ENCODE measurements at places on chromosomes 6 and 20.

- DNase-seq: no peak
Observed at GRCh38 chr6:95917034-95917433, 98.7 kb upstream of the FUT9 start.

- DNase-seq: no peak
Observed at GRCh38 chr6:17964633-17965032, 22.8 kb downstream of the KIF13A start.

GRCh38 chr6:89977808-89978748 is 83.8 kb downstream of the GJA10 start:
- no peak for DNase-seq

- DNase-seq: no peak
Observed at GRCh38 chr6:93523365-93523764, 104.0 kb upstream of the EPHA7 start.

- DNase-seq: no peak
Observed at GRCh38 chr20:13424174-13424833, 203.2 kb downstream of the ISM1 start.

DNA sequence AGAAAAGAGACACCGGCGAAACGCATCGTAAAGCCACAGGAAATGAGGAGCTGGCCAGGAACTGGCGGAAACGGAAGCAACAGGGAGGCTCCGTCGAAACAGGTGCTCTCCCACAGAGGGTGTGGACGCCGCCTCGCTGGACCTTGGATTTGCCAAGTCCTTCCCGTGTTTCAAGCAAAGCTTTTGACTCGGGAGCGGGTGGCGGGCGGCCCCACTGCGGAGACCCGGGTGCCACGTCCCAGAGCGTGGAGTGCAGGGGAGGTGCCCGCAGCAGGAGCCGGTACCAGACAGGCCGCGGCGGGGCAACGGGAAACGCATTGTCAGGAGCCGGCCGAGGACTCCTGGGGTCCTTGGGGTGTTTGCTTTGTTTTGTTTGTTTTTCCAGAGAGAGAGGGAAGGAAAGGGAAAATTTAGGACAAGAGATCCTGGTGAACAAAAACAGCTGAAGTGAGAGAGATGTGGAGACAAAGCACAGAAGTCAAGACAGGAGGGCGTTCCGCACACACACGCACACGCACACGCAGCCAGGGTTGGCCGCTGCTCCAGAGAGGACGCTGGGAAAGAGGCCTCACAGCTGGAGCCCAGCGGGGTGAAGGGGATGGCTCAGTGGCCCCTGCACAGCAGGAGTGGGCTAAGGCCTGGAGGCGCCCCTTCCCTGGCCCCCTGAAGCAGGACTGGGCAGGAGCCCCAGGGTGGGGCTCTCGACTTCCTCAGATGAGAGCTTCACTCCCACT is 50.9 kb upstream of the CHRNA4 start:
- no peak for DNase-seq

- DNase-seq: peak; percentile 58
Observed at GRCh38 chr6:33314515-33314942, 651 bp upstream of the TAPBP start.

DNA sequence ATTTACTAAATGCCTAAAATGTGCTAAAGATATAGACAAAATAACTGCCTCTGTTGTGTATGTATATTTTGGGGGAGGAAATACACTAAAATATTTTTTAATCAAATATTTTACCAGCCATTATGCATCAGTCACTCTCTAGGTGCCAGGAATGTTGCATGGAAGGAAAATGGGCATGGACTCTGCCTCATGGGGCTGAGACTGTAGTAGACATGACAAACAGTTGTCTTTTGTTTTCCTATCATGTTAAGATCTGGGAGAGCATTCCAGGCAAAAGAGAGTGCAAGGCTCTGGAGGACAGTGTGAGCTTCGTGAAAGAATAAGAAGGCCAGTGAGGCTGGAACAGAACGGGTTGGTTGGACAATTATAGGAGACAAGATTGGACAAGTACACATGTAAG is 26.5 kb downstream of the HLA-DOB start:
- DNase-seq: no peak

- DNase-seq: no peak
Observed at GRCh38 chr20:44087857-44088120, 99.2 kb downstream of the JPH2 start.

- DNase-seq: no peak
Observed at GRCh38 chr6:77324866-77325265, 138.4 kb downstream of the HTR1B start.

GRCh38 chr6:136093835-136094234 is 156.3 kb downstream of the MTFR2 start:
- no peak for DNase-seq

- DNase-seq: no peak
Observed at GRCh38 chr6:100078509-100078908, 84.5 kb upstream of the MCHR2 start.

DNA sequence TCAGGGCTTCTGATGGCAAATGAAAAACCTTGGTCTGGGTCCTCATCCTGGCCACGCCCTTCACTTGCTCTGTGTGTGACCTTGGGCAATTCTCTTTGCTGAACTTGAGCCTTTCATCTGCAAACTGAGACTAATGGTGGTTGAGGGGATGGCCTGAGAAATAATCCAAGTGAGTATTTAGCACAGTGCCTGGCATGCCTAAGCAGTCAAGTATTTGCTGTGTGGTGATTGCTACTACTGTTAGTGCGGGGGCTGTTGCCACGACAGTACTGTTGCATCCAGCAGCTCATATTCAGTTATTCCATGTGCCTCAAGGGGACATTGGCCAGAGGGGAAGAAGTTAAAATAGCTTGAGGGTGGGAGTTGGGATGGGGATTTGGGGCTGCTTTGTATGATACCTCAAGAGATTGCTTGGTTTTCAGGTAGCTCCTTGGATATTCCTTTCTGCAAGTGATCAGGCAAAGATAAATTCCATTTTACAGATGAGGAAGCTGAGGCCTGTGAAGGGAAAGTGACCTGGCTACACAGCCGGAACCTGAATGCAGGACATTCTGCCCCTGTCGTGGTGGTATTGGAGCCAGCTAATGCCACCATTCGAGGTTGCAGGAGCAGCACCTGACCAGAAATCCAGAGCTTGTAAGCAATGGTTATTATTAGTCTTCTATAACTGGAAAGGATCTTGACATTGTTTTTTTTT is 45.1 kb upstream of the EPB41L1 start:
- no peak for DNase-seq

DNA sequence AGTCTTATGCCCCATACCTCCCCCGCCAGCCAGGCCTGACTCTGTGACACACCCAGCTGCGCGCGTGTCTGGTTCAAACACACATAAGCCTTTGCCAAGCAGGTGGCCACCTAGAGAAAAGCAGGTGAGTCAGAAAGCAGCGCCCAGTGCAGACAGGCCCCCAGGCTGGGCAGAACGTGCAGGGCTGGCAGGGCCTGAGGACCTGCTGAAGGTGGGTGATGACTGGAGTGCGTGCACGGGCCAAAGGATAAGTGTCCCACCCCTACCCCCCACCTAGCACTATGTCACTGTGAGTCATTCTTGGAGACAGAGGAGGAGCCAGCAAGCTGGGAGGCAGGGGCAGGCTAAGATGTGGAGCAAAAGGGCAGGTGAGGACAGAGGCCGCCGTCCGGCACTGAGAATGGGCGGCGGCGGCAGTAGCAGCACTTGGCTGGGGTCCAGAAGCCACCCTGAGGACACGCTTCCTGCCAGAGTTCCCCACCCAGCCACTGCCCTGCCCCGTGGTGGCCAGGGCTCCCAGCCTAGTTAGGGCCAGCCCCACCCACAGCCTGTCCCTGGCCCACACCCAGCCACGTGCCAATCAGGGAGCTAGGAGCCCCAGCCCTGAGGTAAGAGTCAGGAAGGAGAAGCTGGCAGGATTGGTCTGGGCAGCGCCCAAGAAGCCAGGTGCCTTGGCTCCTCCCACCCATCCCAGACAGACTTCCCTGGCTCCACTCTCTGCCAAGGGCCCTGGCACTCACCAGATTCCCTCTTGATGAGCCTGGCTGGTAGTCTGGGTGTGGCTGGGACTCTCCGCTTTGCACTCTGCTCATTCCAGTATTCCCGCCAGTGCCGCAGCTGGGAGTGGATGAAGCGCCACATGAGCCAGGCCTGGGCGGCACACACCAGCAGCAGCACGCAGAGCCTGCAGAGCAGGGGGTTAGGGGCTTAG is 72.7 kb downstream of the TRAM2 start:
- DNase-seq: no peak

- DNase-seq: no peak
Observed at GRCh38 chr20:44646641-44647274, 4.7 kb downstream of the ADA start.

GRCh38 chr6:98215531-98215930 is 618.8 kb upstream of the POU3F2 start:
- DNase-seq: no peak

- no peak for DNase-seq
Observed at GRCh38 chr20:4366076-4366475, 350.7 kb upstream of the RNF24 start.

DNA sequence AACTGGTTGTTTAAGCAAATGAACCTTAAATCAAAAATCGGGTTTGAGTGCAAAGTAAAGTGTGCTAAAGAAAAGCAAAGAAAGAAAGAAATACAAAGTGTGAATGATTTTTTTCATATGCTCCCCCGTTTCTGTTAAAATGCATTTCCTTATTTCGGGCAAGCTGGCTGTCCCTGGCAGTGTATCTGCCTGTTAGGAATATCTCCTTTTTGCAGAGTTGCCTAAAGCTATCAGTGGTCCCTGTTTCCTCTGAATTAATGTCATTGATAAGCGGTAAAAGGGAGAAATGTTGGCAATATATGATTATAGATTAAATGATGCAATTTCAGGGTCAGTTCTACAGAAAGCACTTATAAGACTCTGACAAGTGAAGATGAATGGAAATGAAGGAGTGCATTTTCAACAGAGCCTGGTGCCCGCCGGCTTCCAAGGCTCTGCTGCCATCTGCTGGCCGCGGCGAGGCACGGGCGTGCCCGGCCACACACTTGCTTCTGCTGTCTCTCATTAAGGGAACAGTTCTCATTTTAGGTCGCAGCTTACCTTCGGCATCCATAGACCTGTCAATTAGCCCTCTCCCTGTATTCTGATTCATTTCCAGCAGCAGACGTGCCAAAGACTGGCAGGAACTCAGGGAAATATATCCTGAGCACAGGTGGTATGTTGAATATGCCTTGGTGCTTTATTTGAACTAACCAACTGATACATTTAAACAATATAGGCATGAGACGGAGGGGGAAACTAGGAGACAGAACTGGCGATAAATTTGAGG is 381.9 kb downstream of the C6orf118 start:
- DNase-seq: no peak

GRCh38 chr6:139378882-139379341 is 4.5 kb upstream of the CITED2 start:
- no peak for DNase-seq

DNA sequence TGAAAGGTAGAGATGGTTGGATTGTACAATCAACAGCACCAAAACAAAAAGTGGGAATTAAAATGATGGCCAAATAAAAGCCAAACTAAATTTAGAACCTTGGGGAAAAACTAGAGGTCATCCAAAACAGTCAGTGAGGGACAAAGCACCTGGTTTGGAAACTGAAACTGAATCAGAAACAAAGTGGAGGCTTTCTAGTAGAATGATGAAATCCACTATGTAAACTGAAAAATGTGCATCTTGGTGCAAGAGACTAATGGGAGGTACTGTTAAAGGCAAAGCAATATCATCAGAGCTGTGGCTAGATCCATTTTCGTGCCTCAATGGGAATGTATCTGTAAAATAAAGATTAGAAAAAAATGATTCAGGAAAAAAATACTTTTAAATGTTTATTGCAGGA is 380.0 kb upstream of the GJE1 start:
- no peak for DNase-seq

GRCh38 chr6:10417681-10418104 is 2.8 kb upstream of the TFAP2A start:
- no peak for DNase-seq

DNA sequence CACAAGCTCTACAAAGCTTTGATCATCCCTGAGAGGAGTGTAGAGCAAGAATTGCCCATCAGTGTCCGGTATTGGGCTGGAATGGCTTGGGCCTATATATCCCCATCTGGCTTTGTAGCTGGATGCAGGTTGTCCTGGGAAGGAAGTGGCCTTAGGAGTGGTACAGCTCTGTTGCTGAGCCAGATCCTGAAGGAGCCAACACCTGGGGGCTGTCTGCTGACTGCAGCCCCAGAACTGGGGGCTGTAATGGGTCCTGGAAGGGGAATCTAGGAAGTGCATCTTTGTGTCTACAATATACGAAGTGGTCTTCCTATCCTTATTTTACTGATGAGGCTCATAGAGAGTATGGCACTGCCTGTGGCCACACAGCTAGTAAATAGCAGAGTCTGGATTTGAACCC is 145.9 kb downstream of the CDC5L start:
- DNase-seq: no peak

- DNase-seq: no peak
Observed at GRCh38 chr6:24961852-24962251, 26.1 kb upstream of the RIPOR2 start.

DNA sequence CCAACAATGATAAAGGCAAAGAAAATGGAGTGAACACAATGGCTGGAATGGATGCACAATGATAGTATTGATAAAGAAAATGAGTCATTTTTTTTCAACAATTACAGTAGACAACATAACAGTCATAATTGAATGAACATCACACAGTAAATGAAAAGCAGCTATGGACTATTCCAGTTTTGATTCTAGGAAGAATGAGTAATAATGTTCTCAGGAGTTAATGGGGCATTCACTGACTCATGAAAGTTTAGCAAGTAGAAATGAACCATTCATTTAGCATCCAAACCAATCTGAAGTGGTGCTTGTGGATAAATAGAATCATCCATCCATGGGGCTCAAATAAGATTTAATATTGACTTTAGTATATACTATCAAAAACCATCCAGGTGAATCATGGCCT is 1029.5 kb upstream of the GJE1 start:
- no peak for DNase-seq

- no peak for DNase-seq
Observed at GRCh38 chr6:148711833-148712654, 34.8 kb upstream of the UST start.

DNA sequence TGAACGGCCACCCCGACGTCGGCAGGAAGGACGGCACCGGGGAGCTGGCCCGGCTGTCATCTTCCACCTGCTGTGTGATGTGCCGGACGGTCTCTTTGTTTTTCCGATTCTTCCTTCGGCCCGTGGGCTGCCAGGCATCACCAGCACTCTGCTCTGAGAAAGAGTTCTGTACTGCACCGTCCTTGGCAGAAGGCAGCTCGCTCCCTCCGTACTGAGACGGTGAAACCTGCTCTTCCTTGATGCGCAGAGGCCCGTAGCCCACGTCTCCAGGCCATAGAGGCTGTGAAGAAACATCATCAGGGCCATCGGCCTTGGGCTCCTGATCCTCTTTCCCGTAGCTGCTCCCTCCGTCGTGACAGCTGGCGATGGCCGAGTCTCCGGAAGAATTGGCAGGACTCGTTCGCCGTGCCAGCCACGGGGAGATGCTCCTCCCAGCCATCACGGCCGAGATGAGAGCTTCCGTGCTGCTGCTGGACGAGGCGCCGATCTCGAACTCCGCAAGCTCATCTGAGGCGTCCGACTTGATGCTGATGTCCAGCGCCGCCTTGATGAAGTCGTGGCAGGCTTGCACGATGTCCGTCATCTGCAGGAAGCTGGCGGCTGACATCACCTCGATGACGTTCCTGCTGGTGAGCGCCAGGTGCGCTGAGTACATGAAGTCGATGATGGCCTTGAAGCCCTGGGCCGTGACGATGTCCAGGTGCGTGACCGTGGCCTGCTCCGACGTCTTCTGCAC is 41.1 kb downstream of the ZBTB46 start:
- DNase-seq: no peak

- DNase-seq: no peak
Observed at GRCh38 chr20:36461600-36462439, 79.5 kb upstream of the MYL9 start.

Measured in stimulated activated CD8-positive, alpha-beta memory T cell treated with anti-CD3 and anti-CD28 coated beads, Interleukin-15, amount 100 ng/mL, for 4 hours (primary cell).